ENCODE measurements at places on chromosomes 1 and 21.

GRCh38 chr1:158149175-158149574 is 31.5 kb upstream of the CD1D start:
- DNase-seq, result no peak

GRCh38 chr1:198118134-198118533 is 38.7 kb upstream of the NEK7 start:
- no peak for DNase-seq

- no peak for DNase-seq
Observed at GRCh38 chr1:170096806-170097340, 22.4 kb upstream of the KIFAP3 start.

GRCh38 chr1:100364697-100365096 is 12.4 kb downstream of the CDC14A start:
- DNase-seq, result no peak

DNA sequence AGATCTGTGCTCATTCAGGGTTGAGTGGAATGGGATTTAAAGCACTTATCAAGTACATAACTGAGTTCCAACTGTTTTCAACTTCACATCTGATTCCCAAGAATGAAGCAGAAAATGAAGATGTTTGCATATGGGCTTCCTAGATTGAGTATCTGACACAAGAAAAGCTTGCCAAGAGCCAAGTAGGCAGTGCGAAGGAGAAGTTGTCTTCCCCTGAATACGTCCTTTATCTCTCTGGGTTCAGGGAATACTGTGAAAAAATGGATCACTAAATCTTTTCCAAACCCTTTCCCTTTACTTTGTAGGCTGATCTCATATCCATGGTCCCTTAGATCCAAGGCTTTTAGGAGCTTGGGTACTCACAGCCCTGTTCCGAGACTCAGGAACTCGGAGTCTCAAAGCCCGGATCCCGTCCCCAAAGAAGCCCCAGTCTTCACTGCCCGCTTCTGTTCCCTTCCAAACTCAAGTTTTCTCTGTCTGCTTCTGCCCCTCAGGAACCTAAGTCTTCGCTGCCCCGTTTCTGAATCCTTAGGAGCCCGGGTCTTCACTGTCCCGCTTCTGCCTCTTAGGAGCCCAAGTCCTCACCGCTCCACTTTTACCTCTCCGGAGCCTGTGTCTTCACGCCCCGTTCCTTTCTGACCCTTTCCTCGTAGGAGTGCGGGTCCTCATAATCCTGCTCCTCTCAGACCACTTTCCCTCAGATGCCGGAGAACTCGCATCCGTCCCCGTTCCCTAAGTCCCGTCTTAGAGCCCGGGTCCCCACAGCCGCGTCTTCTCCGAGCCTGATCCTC is 616 bp downstream of the TAF12 start:
- no peak for DNase-seq

DNA sequence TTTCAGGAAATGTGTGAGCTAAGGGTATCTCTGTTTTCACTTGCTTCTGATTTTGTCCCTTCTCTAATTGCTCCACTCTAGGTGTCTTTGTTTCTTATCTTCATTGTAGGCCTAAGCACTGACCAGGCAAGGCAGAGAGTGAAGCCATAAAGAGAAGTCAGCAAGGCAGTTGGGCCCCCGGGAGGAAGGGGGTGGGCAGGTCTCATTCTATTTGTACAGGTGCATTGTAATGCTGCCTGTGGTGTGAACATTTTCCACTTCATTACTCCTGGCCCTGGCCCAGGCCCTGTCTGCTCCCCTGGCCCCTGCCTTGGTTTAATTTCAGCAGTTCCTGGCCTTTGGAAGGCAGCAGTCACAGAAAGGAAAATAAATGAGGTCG is 86.4 kb upstream of the JUN start:
- DNase-seq, result no peak

GRCh38 chr1:93304716-93305138 is 41.0 kb upstream of the DR1 start:
- no peak for DNase-seq

DNA sequence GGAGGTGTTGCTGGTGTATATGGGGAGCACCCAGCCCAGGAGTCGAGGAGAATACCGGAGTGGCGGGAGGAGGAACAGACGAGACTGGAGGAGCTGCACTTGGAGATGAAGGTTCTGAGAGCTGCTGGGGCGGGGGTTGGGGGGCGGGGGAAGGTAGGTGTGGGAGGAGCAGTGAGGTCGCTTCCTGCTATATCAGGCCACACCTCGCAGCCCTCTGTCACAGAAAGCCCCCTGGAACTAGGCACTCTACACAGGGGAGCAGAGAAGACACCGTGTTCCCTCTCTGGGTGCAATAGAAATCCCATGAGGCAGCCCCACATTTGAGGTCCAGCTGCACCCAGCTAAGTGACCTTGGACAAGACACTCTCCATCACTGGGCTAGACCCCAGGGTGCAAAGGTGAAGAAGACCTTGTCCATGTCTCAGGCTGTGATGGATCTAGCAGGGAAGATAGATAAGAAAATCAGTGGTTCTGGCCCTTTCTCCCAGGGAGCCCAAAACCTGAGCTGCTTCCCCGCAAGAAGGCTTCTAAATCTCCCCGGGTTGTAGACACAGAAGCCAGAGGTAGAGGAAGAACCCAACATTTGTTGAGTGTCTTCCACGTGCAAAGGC is 155.8 kb upstream of the EDN2 start:
- DNase-seq, result no peak
